Astrocyte of the spinal cord (primary cell): ENCODE measurements at places on chromosomes 1 and 21.

DNA sequence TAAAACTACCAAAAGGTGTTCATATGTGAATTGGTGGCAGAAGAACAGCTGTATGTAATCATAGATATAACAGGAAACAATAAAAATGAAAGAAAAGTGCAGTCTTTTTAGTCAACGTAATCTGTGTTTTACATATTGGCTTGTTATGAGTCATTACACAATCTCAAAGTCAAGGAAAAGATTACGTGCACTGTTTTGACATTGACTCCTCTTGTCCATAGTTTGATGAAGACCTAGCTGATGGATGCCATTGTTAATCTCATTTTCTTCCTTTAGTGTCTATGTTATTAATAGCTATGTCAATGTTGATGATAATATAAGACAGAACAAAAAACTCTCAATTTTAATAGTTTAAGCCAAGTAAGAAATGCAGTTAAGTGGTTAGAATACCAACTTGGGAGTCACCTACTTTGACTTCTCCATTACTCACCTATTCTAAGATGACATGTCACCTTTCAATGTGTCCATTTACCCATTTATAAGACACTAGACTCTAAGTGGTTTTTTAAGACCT lies 84.5 kb upstream of the SAMSN1 start:
- DNase-seq: no peak

DNA sequence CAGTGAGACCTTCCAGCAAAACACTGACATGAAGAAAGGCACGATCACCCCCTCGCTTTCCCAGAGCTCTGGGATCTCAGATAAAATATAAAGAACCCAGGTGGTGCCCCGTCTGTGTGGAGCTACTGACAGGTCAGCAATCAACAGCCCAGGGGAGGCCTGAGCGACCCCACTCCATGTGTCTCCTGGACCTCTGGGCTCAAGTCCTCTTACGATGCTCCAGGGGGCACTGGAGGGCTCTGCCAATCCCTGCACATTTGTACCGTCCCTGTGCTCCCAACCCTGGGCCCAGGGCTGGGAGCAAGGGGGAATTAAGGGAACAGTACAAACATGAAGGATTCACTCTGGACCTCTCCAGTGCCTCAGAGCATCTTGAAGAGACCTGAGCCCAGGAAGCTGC lies 12.5 kb downstream of the S100A7A start:
- no peak for DNase-seq

GRCh38 chr1:24409535-24409934 lies 4.0 kb downstream of the STPG1 start:
- peak; percentile 48 for DNase-seq

GRCh38 chr1:222326710-222327036 lies 221.2 kb downstream of the HHIPL2 start:
- no peak for DNase-seq

- peak; percentile 18 for DNase-seq
Measured at GRCh38 chr1:158124034-158124433, 56.7 kb upstream of the CD1D start.

DNA sequence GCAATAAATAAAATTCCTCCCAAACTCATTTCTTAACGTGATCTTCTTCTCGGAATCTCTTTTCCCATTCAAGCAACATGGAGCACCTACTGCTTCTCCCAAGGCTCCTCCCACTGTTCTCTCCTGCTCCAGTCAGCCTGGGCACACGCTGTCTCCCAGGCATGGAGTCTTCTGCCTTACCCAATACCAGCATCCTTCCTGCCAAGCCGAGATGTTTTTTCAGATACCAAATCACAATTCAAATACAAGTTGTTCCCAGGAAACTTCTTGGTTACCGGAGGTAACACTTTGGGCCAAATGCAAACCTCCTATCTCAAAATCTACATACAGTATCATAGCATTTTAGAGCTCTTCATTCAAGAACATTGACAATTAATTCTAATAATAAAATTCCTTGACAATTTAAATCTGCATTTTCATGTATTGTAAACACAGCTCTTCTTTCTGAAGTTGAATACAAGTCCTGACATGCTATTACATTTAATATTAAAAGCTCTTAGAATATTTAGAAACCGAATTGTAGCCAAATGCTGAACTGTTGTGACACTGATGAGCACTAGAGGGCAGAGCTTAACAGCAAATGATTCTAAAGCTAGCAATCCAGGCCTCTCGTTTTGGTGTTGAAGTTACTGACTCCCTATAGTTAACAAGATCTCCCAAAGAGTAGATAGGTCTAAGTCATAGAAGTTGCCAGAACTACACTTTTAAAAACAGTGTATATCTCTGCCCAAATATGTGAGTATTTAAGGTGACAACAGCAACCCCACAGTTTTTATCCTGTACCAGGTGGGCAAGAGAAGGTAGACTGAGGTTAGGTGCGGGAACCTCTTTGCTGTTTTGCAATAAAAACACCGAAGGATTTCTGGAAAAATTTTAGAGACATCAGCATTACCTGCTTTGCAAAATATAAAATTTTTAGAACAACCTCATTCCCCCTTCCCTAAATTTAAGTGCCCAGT lies 52.3 kb downstream of the BCAR3 start:
- DNase-seq: peak; percentile 84

DNA sequence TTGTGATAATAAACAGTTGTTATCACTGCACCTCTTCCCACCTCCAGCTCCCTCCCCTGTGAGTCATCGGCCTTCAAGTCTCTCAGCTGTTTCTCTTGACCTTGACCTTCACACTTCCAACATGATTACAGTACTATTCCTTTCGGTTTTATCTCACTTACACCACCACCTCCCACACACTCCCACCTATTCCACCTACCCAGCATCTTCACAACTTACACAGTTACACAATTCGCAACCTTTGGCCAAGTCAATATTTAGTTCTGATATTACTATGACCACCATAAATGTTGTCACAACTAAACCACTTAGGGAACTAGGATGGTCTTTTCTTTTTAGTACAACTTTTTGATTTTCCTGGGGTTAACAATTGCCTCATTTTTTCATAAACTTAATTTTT lies 60.2 kb downstream of the RIPK4 start:
- DNase-seq: no peak

GRCh38 chr1:74548961-74549750 lies 36.7 kb upstream of the LRRC53 start:
- no peak for DNase-seq
